Fibroblast of the aortic adventitia (primary cell): ENCODE measurements at places on chromosomes 13 and 19. TPM values are rescaled to one million over a fixed set of nuclear protein-coding genes. Genes with fewer than 3 reads are reported as not detected.

DNA sequence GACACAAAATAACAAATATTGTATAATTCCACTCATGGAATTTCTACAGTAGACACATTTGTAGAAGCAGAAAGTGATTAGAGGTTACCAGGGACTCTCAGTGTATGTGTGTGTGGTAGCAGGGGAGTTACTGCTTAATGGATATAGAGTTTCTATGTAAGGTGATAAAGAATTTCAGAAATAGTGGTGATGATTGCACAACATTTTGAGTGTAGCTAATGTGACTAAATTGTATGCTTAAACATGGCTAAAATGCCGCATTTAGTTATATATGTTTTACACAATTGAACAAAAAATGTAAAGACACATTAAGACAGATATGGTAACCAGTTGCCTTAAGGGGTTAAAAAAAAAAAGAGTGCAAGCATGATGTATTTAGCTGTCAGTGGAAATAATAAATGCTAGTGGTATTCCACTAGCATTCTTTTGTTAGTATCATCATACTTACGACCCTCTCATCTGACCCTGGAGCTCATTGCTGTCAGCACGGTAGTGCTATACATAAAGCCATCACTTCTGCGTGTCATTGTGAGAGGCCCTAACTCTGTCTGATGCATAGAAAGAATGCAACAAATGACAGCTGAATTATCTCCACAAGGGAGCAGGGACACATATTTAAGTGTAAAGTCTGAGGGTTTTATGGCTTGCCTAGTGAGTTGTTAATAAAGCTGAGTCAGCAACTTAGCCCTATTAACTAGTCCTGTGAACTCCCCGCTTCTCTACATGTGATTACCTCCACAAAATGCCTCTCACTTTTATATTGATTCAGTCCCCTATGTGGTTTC, 134.1 kb upstream of the RXFP2 start:
- no peak for DNase-seq

GRCh38 chr19:47839411-47839810, 17.7 kb downstream of the CRX start:
- no peak for DNase-seq

- peak; percentile 84 for DNase-seq
These were observed 26.4 kb upstream of the TPT1 start for GRCh38 chr13:45367358-45367757.

DNA sequence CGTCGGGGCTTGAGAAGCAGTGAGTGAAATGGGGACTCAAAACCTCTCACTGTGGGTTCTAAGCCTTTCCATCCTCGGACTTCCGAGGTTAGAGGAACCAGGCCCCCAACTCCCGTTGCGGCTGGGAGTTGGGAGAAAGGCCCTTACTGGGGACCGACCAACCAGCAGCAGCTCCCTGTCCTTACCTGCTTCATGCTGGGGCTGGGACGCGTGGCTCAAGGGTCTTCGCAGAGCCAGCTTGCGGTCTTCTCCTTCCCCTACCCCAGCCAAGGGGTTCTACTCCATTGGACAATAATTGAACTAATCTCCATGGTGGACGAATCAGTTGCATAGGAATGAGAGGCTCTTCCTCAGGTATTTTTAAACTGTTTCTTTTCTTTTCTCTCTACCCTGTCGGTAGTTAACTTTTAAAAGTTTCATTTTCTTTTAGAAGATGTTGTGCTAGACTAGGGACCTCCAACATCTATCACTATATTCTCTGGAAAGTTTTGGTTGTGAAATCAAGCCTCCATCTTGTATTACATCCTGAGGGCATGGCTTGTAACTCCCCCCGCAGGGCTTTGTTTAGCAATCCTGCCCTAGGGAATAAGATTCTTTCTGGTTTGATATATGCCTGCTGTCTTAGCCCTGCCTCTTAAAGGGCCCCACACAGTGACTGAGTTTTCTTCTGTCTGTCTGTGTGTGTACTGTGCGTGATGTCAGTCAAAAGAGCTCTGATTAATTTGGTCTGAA, 1027.1 kb upstream of the PCDH9 start:
- DNase-seq = no peak

The NCAN gene
- not detected in 2 replicates for total RNA-seq
